ENCODE measurements at places on chromosomes 16 and 17.

DNA sequence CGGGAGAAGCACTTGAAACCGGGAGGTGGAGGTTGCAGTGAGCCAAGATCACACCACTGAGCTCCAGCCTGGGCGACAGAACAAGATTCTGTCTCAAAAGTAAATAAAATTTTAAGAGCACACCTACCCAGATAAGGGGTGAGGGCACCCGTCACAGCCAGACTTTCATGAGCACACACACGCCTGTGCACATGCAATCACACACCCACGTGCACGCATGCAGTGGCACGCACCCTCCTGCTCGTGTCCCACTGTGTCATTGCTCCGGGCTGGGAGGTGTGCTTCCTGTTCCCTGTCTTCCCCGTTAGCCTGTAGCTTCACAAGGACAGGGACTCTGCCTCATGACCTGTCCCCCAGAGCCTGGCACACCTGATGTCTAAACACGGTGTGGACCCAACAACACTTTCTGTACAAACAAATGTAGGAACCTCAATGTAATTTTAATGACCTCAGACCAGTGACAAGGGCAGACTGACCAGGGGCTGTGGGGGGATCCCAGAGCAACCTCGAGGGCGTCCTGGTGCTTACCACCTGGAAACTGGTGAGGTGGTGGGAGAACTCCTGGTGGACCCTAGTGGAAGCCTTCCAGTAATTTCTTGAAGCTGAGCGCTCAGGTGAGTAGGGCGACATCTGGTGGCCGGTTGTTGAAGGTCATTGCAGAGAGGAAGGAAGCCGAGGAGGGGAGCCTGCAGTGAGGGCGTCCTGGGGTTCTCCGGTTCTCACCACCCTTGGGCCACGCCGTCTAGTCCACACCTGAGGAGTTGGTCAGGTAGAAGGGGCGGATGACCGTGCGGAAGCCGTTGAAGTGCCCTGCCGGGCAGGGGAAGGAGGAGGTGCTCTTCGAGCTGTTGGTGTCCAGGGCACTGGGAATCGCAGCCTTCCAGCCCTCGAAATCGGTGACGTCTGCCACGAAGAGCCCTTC, 8.6 kb downstream of the LGALS3BP start:
- peak; percentile 77 for DNase-seq

GRCh38 chr16:28181515-28181914, 30.2 kb downstream of the XPO6 start:
- DNase-seq: no peak

DNA sequence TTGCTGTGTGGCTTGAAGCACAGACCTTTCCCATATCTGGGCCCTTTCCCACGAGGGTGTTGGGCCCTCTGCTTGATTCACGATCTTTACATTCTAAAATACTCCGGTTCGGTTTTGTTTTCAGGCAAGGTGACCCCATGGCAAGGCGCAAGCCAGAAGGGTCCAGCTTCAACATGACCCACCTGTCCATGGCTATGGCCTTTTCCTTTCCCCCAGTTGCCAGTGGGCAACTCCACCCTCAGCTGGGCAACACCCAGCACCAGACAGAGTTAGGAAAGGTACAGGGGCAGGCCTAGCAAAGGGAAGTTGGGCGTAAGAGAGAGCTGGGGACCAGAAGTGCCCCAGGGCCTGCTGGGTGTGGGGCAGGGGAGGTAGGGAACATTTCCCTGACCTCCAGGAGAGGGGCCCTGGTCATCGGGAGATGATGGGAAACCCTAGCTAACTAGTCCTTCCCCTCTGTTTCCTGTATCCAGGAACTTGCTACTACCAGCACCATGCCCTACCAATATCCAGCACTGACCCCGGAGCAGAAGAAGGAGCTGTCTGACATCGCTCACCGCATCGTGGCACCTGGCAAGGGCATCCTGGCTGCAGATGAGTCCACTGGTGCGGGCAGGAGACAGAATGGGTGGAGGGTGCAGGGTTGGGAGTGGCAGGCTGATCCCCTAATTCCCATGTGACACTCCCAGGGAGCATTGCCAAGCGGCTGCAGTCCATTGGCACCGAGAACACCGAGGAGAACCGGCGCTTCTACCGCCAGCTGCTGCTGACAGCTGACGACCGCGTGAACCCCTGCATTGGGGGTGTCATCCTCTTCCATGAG, 1.4 kb downstream of the ALDOA start:
- no peak for DNase-seq

- no peak for DNase-seq
Measured at GRCh38 chr16:14586637-14587305, 43.3 kb downstream of the PARN start.

- DNase-seq: no peak
Measured at GRCh38 chr16:49596068-49596467, 222.5 kb downstream of the C16orf78 start.

All from effector CD4-positive, alpha-beta T cell (primary cell).